ENCODE measurements at places on chromosomes 5 and 9. TPM values are rescaled to one million over a fixed set of nuclear protein-coding genes. Genes with fewer than 3 reads are reported as not detected.

The EQTN gene
- not detected for total RNA-seq

The IL3 gene
- total RNA-seq = not detected

The UTP15 gene
- 27.8 TPM for total RNA-seq

The FGFR4 gene
- total RNA-seq = 3.0 TPM

The DOCK2 gene
- total RNA-seq = 10.9 TPM

The PRUNE2 gene
- total RNA-seq = 440 TPM

All from sigmoid colon (tissue), 7 donors.